GM12878 (cell line): ENCODE measurements at places on chromosomes 7 and 10. TPM values are rescaled to one million over a fixed set of nuclear protein-coding genes. Genes with fewer than 3 reads are reported as not detected.

DNA sequence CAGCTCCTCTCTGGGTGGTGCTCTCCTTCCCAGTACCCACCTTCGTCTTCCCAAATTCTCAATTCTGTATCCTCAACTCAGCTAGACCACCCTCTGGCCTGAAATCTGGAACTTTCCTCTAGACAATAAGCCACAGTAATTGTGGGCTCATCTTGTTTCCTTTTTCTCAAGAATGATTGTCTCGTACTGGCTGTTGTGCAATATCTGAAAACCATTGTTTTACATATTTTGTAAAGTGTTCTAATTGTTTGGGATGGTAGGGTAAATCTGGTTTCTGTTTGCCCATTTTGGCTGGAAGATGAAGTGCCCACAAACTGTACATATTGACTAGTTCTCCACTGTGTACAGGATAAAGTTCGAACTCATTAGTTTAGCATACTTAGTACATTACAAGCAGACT is 11.3 kb upstream of the NOBOX start:
- no peak overlapping the region for H3K4me3 ChIP-seq
- no peaks in the 10 kb centered on the region for H3K4me1 ChIP-seq
- H3K27me3 ChIP-seq, result no peaks in the 10 kb centered on the region
- no peak overlapping the region for H3K27ac ChIP-seq
- no peaks in the 10 kb centered on the region for H3K36me3 ChIP-seq

The OPN1SW gene
- not detected in 2 replicates for total RNA-seq

- H3K4me3 ChIP-seq, result no peak overlapping the region
- peaks cover 24% of the 10 kb centered on the region for H3K4me1 ChIP-seq
- no peaks in the 10 kb centered on the region for H3K36me3 ChIP-seq
These were observed 8.5 kb upstream of the METTL27 start for GRCh38 chr7:73850781-73851207.

DNA sequence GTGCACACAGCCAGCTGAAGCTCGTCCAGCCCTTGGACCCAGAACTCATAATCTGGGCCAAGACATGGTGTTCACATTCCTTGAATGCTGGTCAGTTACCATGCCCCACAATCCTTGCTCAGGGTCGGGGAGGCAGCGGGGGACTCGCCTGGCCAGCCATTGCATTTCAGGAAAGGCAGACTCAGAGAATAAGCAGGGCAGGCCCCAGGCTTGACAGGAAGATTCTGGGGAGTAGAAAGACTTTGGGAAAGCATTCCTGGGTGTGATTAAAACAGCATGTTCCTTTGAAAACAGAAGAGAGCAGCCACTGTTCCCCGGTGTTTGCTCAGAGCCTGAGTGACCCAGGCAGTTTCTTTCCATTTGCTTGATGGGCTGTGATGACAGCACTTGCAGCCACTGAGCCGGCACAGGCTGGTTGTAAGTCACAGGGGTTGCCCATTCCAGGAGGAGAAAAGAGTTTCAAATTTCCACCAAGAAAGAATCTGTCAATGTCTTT is 473.7 kb downstream of the TYW1 start:
- H3K36me3 ChIP-seq, result no peaks in the 10 kb centered on the region
- no peaks in the 10 kb centered on the region for H3K27me3 ChIP-seq
- no peak for DNase-seq
- no peak overlapping the region for H3K4me3 ChIP-seq
- no peaks in the 10 kb centered on the region for H3K4me1 ChIP-seq

DNA sequence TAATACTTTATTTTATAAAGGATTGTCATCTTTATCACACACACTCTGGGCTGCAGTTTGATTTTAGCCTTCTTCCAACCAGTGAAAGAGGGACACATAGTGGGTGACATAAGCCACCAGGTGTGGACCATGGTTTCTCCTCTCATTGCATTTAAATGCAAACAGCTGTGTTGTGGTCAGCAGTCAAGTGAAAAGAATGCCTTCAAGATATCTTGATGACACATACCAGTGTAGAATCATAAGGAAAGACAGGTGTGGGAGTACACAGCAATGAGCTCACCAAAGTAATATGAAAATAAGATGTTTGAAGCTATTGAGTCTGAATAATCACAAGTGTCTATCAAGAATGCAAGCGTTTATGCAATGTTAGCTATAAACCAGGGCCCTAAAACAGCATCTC is 580.0 kb downstream of the XPNPEP1 start:
- H3K27ac ChIP-seq, result no peak overlapping the region
- H3K4me1 ChIP-seq, result no peaks in the 10 kb centered on the region
- no peaks in the 10 kb centered on the region for H3K36me3 ChIP-seq
- no peak overlapping the region for H3K4me3 ChIP-seq
- no peak for DNase-seq
- no peaks in the 10 kb centered on the region for H3K27me3 ChIP-seq

The GPR37 gene
- not detected in 2 replicates for total RNA-seq
